ENCODE measurements at places on chromosomes 11 and 22.

- DNase-seq: no peak
These were observed 1.4 kb upstream of the TPP1 start for GRCh38 chr11:6620636-6621035.

DNA sequence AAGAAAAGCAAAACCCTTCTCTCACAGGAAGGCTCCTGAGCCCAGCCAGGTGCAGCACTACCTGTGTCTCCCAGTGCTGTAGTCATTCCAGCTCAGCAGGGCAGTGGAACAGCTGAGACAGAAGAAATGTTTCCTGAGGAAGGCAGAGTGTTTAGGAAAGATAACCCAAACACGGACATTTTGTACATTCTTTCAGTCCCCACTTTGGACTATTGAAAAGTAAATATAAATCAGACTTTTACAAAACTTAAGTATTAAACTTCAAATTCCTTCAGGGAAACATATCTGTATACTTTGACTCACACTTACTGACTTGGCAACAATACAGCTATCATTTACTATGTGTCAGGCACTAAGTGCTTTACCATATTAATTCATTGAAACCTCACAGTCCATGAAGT lies 40.4 kb downstream of the RRAS2 start:
- DNase-seq: no peak

- no peak for DNase-seq
These were observed 18.4 kb upstream of the ST3GAL4 start for GRCh38 chr11:126337126-126337473.

DNA sequence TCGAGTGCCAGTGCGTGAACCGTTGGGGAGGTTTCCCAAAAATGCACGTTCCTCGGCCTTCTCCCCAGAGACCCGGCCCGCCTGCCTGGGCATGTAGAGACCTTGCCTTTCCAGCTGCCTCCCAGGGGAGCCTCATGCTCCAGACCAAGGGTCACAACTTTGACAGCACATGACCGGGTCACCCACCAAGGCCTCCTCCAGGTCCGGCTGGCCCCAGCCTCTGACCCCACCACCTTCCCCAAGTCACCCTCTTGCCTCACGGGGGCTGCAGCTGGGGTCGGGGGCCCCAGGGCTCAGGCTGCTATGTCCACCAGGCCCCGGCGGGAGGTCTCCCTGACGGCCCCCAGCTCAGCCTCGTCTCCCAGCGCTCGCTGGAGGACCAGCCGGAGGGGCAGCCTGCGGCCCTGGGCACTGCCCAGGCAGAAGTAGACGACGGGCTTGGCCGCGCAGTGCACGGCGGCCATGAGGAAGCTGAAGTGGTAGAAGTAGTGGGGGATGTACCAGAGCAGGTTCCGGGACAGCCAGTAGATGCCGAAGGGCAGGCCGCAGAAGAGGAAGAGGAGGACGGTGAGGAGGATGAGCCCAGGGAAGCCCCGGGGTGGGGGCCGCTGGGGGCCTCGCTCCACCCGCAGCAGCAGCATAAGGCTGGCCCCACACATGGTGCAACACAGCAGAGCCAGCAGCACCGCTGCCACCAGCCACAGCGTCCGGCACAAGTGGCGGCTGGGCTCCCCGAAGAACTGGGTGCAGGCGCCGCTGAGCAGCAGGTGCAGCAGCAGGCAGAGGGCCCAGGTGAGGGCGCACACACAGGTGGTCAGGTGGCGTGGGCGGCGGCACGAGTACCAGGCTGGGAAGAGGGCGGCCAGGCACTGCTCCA lies 4.4 kb downstream of the MRGPRE start:
- no peak for DNase-seq

DNA sequence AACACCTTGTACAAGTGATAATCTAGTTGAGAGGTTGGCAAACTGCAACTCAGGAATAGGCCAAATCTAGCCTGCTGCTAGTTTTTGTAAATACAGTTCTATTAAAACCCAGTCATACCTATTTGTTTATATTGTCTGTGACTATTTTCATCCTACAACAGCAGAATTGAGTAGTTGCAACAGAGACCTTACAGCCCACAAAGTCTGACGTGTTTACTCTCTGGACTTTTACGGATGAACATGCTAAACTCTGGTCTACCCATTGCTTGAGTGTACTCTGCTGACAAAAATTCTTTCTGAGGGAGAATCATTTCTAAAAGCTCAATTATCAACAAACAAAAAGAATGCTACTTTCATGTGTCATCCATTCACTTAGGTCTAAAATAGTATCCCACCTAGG lies 287.0 kb downstream of the DYNC2H1 start:
- no peak for DNase-seq

Data from fibroblast of skin of left quadriceps (primary cell).